ENCODE measurements at places on chromosomes 3 and 15. TPM values are rescaled to one million over a fixed set of nuclear protein-coding genes. Genes with fewer than 3 reads are reported as not detected.

- DNase-seq: no peak
Measured at GRCh38 chr3:6921876-6922275, 61.0 kb downstream of the GRM7 start.

DNA sequence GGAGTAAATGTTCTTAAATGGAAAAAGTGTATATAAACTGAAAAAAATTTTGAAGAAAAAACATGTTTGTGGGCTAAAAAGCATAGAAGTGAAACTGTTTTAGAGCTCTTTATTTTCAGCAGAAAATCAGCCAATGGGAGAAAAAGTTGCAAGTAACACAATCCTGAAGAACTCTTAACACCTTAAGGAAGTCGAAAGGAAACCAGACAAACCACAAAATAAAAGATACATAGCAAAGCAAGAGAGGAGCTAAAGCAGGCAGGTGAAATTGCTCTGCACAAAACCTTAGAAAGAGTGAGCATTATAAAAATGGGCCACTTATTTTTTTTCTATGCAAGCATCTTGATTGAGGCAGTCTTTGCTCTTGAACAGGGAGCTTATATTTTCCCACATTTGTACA, 300.5 kb downstream of the RAP2B start:
- no peak for DNase-seq

DNA sequence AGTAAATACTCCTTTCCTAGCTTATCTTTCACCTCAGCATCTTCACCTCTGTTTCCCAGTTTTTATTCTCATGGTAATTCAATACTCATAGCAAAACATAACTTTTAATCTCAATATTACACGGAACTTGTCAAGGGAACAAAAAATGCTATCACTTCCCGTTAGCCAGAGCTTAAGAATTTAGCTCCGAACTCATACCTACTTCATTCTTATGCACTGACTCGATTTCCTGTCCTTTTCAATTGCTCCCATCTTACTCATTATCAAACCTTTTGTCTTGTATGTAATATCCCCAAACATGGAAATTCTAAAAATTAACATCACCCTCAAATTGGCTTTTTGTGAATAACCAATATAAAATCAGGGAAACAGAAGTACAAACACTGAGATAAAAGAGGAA, 28.2 kb downstream of the MYEF2 start:
- no peak for DNase-seq

DNA sequence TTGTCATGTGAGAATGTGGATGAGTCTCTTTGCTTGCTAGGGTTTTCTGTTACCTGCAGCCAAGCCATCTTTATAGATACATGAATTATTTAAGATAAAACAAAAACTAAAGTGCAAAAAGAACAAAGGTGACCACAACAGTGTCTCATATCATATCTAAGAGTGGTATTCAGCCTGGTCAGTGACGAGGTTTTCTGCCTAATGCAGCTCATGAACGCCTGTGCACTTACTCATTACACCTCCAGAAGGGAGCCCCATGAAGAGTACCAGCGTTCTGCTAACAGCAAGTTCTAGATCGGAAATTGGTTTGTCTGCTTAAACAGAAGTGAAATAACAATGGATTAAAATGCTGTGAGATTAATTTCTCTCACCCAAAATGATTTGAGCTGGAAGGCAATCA, 19.2 kb downstream of the PXYLP1 start:
- DNase-seq: no peak

GRCh38 chr3:48621461-48621869, at the start of gene TMEM89:
Gene TMEM89 (minus strand): TSS chr3:48621769. CDS start chr3:48621756, 13 bp downstream.
- DNase-seq: no peak

Gene POTEB2
- not detected for total RNA-seq

Data from breast epithelium (tissue), 4 donors.